ENCODE measurements at places on chromosomes 11 and 22.

- DNase-seq: no peak
These were observed 672.1 kb downstream of the TBC1D22A start for GRCh38 chr22:47434336-47435203.

GRCh38 chr22:25746012-25746373 is 4.0 kb downstream of the MYO18B start:
- DNase-seq: no peak

- DNase-seq: no peak
These were observed 50.4 kb upstream of the HMGXB4 start for GRCh38 chr22:35206889-35207288.

GRCh38 chr11:13465909-13466371 is 2.9 kb upstream of the BTBD10 start:
- no peak for DNase-seq

- DNase-seq: peak; percentile 73
These were observed at the start of gene TRPM5 for GRCh38 chr11:2443881-2444820. Gene TRPM5 (minus strand): TSS chr11:2444514. CDS start chr11:2423036, 21,478 bp downstream.

- peak; percentile 61 for DNase-seq
These were observed 14.1 kb upstream of the MDK start for GRCh38 chr11:46367244-46367915.

- DNase-seq: no peak
These were observed 92.1 kb downstream of the CACNA1I start for GRCh38 chr22:39662686-39663052.

DNA sequence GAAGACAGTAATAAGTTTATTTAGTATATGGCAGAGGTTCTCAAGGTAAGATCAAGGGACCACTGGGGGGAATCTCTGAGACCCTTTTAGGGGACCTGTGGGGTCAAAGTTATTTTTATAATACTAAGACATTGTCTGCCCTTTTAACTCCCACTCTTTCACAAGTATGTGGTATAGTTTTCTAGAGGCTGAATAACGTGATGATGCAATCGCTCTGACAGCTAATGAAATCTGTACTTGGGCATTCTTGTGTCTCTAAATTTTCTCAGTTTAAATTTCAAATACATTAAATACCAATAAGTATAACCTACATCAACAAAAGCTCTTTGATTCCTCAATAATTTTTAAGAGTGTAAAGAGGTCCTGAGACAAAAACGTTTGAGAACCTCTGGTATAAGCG is 147.9 kb downstream of the ATG16L2 start:
- DNase-seq: no peak

GRCh38 chr11:70483077-70483861 is 84.9 kb downstream of the CTTN start:
- no peak for DNase-seq

All from stimulated activated CD4-positive, alpha-beta T cell treated with anti-CD3 and anti-CD28 coated beads, Interleukin-15, amount 100 ng/mL, for 1 hour (primary cell).